ENCODE measurements at places on chromosomes 5 and 9.

- no peak for DNase-seq
Observed at GRCh38 chr5:123882965-123883345, 371.0 kb downstream of the CSNK1G3 start.

DNA sequence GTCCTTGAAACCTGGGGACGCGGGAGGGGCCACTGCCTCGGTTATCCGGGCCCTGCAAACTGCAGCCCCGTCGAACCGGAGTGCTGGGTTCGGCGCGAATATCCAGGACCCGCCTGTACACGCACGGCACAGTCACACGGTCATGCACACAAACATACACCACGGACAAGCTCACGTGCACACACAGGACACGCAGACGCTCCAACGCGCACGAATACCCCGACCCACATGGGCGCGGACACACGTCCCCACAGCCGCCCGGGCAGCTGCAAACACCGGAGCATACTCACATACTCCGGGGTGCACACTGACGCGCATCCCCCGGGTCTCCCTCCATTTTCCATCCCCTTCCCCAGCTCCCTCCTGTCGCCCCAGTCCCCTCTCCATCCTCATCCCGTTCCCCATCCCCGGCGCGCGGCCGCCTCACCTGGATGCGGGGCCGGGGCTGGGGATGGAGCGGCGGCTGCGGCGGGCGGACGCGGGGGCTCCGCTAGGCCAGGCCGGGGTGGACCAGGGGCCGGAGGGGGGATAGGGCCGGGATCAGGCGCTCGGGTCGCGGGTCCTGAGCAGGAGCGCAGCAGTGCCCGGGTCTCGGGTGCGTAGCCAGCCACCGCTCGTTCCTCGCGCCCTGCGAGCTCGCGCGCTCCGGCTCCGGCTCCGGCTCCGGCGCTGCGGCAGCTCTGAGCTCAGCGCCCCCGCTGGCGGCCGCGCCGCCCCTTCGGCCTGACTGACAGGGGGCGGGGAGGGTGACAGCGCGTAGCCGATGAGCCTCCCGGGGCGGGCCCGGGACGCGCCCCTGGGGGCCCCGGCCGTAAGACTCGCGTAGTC lies at the start of the genes EIF4E1B and SNCB:
Gene EIF4E1B (plus strand): TSS at position 823 of the 828 bp plus-strand sequence. CDS start 12,113 bp downstream, outside the sequence.
Gene SNCB (minus strand): TSS at position 682 of the 828 bp plus-strand sequence. CDS start 880 bp downstream, outside the sequence.
- no peak for DNase-seq

GRCh38 chr9:127123064-127123890 lies 842 bp upstream of the ANGPTL2 start:
- DNase-seq = no peak

- DNase-seq = no peak
Observed at GRCh38 chr5:3356016-3356415, 239.6 kb upstream of the IRX1 start.

- no peak for DNase-seq
Observed at GRCh38 chr5:141680751-141681201, 1.3 kb downstream of the ARAP3 start.

GRCh38 chr5:170562166-170562874 lies 58.5 kb downstream of the KCNIP1 start:
- no peak for DNase-seq

- no peak for DNase-seq
Observed at GRCh38 chr5:102119252-102119651, 176.8 kb downstream of the SLCO4C1 start.

All from NCI-H1436 treated with DMSO at 0.1 percent for 48 hours (cell line).